ENCODE measurements at places on chromosomes 6 and 20. TPM values are rescaled to one million over a fixed set of nuclear protein-coding genes. Genes with fewer than 3 reads are reported as not detected.

The PGC gene
- total RNA-seq: not detected

The HLA-DQB1 gene
- total RNA-seq: 17.6 TPM

The ARMH2 gene
- not detected for total RNA-seq

The LST1 gene
- total RNA-seq: not detected

The CLPSL2 gene
- not detected for total RNA-seq

The FAM209A gene
- total RNA-seq: not detected

Measured in hair follicular keratinocyte (primary cell).